ENCODE measurements at places on chromosomes 5 and 9. TPM values are rescaled to one million over a fixed set of nuclear protein-coding genes. Genes with fewer than 3 reads are reported as not detected.
A peak's percentile ranks its signal among the peaks of the same experiment; 100 is the strongest.

DNA sequence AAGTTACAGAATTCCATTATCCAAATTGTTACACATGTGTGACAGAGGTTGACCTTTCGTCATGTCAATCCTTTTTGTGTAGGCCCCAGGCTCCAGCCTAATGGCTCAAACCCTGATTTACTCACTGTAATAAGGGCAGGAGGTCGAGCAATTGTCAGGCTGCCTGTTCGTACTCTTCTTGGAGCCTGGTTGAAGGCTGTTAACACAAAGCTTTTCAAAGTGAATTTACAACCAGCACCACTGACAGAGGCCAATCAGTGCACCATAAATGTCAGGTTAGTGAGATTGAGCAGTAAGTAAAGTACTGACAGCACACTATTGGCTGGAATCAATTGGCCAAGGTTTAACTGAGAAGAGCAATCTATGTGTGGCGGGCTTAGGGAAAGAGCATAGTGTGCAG is 16.8 kb downstream of the PRDM6 start:
- DNase-seq = no peak

DNA sequence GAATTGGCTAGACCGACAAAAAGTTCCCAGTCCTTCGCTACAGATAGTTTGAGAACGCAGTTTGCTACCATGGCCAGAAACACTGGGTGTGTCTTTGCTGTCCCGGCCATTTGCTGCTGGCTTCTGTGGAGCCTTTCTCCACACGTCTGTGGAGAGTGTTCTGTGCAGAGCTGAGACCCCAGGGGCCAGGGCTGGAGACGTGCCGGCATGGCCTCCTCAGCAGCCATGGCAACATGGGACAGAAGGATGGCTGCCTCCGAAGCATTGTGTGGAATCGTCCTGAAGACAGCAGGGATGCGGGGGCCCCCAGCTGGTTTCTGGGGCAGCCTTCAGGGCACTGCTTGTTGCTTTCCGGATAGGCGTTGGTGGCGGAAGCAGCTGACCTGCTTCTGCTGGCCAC is 142.8 kb downstream of the GADD45G start:
- DNase-seq = no peak

Gene NAA35
- 20.8 TPM for total RNA-seq

Gene PAPPA
- total RNA-seq = 5.0 TPM

DNA sequence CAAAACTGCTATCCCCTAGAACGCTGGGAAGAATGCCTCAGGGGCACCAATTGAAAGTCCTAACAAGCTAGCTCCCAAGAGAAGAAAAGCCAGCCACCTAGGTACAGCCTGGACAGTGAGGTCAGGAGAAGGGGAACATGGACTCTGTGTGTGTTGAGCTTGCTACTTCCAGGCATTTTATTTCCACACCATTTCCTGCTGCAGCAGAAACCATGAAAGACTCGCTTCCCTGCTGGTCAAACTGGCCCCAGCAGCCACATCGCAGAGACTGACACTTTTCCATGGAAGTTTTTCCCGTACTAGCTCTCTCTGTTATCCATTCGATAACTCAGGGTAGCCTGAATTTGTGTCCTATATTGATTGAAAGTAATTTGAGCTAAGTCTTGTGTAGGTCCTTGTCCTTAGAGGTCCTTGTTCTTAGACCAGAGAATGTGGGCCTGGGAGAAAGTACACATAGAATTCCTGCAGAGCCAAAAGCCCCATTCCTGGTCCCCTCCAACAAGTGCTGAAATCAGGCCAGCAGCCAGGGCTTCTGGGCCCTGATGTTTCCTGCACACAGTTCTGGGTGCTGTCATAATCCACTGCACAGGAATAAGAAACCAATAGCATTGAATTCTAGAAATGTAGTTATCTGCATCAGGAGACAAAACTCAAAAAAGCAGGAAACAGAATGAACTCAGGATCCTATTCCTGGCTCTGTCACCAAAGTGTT is 96.6 kb downstream of the BRINP1 start:
- DNase-seq = no peak

GRCh38 chr9:20242510-20243189 is 379.6 kb downstream of the MLLT3 start:
- no peak for DNase-seq

Gene NEUROG1
- not detected for total RNA-seq

Gene GFI1B
- total RNA-seq = not detected

Gene TICAM2
- total RNA-seq = 1.4 TPM

GRCh38 chr9:84937180-84937579 is 267.7 kb downstream of the NTRK2 start:
- no peak for DNase-seq

- DNase-seq = no peak
These were observed 759.6 kb downstream of the MTRR start for GRCh38 chr5:8628521-8628920.

Gene SLC31A2
- total RNA-seq = 19.4 TPM

DNA sequence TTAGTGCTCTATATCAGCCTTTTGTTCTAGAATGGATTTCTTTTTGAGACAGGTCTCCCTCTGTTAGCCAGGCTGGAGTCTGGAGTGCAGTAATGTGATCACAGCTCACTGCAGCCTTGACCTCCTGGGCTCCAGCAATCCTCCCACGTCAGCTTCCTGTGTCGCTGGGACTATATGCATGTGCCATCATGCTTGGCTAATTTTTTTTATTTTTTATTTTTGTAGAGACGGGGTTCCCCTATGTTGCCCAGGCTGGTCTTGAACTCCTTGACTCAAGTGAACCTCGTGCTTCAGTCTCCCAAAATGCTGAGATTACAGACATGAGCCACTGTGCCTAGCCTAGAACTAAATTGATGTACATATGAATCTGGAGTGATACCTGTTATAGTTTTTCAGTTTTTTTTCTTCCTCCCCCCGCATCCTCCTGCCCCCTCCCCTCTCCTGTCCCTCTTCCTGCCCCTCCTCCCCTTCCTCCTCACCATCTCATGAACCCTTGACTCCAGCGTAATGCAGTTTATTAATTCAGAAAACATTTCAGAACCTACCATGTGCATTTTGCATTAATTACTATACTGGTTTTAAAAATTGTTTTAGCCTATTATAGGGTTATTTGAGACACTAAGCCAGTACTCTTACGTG is 37.4 kb upstream of the TNFAIP8 start:
- DNase-seq = no peak

- no peak for DNase-seq
These were observed 148.3 kb upstream of the MOCS2 start for GRCh38 chr5:53257806-53258373.

Gene TLR4
- 9.7 TPM for total RNA-seq

Gene SYNPO
- total RNA-seq = 20.4 TPM

DNA sequence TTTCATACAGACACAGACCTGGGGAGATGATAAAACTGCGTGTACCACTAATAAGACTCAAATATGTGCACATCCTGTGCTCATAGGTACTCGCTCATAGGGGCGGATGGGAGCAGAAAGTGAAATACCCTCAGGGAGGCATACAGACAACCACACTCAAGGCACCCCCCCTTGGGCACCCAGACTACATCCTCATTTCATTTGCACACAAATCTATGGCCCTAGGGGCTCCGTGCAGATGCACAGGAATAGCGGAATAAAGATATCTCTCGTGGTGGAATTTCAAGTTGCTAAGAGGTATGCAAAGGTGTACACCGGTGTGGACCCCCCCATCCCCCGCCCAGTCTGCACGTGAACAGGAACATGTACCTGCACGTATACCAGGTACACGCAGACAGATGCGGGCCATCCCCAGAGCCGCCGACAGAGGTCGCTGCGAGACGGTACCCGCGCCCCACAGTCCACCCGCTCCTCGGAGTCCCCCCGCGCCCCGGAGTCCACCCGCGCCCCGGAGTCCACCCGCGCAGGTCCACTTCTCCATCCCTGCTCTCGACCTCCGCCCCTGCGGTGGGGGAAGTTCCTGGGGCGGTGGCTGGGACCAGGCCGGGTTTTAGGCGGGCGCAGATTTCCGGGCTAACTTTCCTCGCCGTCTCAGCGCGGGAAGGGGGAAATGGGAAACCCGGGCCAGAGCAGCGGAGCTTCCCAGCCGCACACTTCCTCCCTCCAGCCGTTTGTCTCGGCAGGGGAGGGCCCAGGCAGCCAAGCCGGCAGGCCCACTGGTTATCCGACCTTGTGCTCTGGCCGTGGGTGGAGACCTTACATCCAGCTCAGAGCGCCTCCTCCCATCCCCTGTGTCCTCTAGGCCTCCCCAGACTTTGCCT is 1.0 kb upstream of the IL12B start:
- no peak for DNase-seq

DNA sequence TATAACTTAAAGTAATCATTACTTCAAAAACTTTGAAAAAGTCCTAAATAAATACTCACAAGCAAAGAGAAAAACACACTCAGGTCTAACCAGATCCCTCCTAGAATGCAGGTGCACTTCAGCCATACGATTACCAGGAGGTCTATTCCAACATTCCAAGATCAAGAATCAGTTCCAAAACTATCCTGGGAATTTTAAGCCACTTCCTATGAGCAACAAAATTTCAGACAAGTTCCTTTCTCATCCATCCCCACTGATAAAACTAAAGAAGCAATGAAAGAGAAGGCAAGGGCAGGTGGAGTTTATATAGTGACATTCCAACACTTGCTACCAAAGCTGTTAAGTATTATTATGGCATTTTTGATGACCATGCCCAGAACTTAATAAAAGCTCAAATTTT is 29.6 kb downstream of the MLLT3 start:
- DNase-seq = no peak

- no peak for DNase-seq
These were observed 565.4 kb downstream of the TLR4 start for GRCh38 chr9:118269623-118270022.

DNA sequence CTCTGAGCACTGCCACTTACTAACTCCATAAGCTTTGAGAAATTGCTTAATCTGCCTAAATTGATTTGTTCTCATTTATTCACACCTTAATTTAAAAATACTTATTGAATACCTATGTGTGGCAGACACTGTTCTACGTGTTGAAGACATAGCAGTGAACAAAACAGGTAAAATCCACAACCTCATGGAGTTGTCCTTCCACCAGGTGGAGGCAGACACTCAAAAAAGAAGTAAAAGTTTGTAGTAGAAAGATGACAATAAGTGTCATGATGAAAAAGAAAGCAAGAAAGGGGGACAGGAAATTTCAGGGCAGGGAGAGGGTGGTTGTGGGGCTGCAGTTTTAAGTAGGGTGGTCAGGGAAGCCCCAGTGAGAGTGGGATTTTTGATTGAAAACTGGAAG is 94.9 kb downstream of the SREK1 start:
- no peak for DNase-seq

Gene ANXA6
- total RNA-seq = 232 TPM

GRCh38 chr5:114789773-114790402 is 379.8 kb downstream of the TRIM36 start:
- DNase-seq = no peak

- peak; percentile 37 for DNase-seq
These were observed 58.1 kb downstream of the ADRB2 start for GRCh38 chr5:148884339-148885020.

- no peak for DNase-seq
These were observed 3.7 kb downstream of the SLC31A2 start for GRCh38 chr9:113154471-113154870.

DNA sequence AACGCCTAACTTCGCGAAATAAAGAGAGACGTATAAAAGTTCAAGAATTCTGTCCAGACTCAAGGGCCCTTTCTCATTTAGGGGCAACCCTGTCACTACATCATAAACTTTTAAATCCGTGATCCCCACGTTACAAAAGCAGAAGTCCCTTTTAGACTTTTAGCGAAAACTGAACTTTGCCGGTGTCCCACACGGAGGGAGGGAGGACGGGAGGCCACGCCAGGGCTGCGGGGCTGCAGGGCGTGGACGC is 515 bp upstream of the F2R start:
- no peak for DNase-seq

DNA sequence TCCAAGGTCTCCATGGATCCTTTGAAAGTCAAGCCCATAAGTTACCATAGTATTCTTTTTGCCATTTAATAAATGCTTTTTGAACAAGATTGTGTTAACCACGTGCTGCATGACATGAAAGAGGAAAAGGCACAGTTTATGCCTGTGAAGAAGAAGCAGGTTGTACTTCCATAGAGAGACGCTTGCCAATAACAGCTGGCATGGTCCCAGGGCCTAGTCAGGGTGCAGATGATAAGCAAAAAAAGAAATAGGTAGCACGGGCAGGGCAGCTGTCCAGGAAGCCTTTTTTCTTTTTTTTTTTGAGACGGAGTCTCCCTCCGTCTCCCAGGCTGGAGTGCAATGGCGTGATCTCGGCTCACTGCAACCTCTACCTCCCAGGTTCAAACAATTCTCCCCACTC is 71.8 kb upstream of the CLINT1 start:
- no peak for DNase-seq

Gene ASPN
- total RNA-seq = 9.1 TPM

DNA sequence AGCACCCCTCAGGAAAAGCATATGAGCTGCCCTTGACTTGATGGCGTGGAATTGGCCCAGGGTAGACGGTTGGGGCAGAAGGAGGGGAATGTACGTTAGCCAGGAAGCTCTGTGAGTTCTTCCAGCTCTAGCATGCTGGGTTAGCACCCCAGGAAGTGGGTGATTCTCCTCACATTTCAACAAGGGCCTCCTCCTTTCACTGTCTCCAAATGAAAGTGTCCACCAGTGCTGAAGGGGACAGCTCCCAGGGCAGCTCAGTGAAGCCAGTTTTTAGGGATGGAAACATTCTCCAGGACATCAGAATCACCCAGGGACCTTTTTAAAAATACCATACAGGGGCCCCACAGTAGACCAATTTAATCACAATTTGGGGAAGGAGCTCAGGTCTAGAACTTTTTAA is 17.2 kb upstream of the AFAP1L1 start:
- DNase-seq = no peak

GRCh38 chr9:99135456-99135855 is 30.5 kb downstream of the TGFBR1 start:
- DNase-seq = no peak

- no peak for DNase-seq
These were observed 701 bp upstream of the ZNF462 start for GRCh38 chr9:106862110-106862820.

- DNase-seq = no peak
These were observed 136.9 kb downstream of the UGCG start for GRCh38 chr9:112033237-112034215.

Gene VLDLR
- total RNA-seq = 15.5 TPM

Gene MYMK
- not detected for total RNA-seq

- DNase-seq = no peak
These were observed 3.9 kb downstream of the PLPPR1 start for GRCh38 chr9:101032426-101032825.

Gene BRD9
- total RNA-seq = 44.9 TPM

- no peak for DNase-seq
These were observed 30.7 kb downstream of the RAI14 start for GRCh38 chr5:34686762-34687268.

All from esophagus muscularis mucosa (tissue), 4 donors.